Small intestine (tissue), 16 donors: ENCODE measurements at places on chromosomes 11 and 22.

DNA sequence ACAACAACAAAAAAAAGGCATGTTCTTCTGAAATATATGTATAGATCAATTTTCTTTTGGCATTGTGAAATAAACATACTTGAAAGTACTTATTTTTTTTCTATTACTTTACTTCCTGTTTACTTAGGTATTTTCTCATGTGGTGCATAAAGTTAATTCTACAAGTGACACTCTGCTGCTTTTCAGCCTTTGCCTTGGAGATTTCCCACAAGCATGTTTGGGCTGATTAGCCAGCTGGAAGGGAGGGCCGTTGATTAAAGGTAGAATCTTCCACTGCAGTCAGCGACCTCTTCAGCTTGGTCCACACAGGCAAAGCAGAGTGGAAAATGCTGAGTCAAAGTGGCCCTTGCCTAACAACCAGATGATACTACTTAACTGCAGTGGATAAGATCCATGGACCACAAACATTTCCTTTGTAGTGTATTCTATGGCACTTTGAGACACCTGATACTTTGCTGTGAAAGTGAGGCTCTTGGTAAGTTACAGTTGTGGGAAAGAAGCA is 176.0 kb downstream of the ARHGAP42 start:
- peak; percentile 18 for DNase-seq

DNA sequence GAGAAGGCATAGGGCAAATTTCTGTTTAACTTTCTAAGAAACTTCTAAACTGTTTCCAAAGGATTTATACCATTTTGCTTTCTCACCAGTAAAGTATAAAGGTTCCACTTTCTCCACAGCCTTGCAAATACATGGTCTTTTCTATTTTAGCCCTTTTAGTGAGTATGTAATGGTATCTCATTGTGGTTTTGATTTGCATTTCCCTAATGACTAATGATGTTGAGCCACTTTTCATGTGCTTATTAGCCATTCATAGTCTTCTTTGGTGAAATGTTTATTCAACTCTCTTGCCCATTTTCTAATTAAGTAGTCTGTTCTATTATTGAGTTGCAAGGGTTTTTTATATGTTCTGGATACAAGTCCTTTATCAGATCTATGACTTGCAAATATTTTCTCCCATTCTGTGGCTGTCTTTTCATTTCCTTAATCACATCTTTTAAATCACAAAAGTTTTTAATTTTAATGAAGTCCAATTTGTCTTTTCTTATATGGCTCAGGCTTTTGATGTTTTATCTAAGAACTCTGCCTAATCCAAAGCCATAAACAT is 83.8 kb upstream of the KCNQ1OT1 start:
- DNase-seq = no peak

GRCh38 chr22:37924386-37925065 is 18.4 kb downstream of the MICALL1 start:
- DNase-seq = no peak

DNA sequence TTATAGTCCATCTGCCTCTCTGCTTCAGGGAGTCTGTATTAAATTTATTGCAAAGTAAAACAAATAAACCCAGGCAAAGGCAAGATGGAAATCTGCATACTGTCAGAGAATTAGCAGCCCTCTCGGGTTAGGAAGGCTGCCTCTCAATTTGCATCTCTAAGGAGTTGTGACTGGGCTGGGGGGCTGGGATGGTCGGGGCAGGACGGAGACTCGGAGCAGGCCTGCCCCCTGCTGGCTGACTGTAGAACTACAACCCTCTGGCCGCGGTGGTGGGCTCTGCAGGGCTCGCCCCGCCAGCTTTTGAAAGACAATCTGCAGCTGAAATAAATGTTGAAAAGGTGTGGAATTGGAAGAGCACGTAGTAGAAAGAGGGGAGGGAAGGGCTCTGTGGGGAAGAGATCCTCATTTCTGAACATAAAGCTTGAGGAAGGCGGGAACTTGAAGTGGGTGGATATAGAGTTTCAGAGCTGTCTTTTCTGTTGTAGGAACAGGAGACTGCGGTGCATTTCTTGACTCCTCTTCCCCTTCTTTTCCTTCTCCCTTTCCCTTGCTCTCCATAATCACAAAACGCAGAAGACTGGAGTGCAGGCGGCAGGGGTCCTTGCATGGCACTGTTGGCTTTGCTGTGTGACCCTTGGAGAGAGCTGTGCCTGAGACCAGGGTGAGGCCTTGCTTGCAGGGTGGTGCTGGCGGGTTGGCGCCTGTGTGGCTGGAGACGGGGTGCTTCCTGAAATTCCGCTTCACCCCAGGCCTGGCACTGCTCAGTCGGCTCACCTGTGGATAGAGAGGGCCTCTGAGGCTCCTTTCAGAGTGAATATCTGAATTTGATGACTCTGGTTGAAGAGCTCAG is 22.6 kb upstream of the PKNOX2 start:
- peak; percentile 53 for DNase-seq

DNA sequence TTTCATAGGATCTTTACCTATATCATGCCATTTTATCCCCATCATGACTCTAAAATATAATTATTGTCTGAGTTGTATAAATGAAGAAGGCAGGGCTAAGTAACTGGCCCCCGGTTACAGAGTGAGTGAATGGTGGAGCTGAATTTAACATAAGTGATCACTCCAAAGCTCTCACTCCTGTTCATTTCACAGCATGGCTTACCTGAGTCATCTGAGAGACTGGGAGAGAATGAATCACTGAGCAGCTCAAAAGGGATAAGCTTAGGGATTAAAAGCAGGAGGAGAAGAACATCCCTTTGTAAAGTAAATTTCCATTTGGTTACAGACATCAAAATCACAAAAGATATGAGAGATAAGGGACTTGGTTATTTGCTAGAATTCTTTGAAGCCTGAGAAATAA is 294.0 kb upstream of the CTSC start:
- no peak for DNase-seq

- no peak for DNase-seq
These were observed 114.2 kb upstream of the NAV2 start for GRCh38 chr11:19598456-19598855.

DNA sequence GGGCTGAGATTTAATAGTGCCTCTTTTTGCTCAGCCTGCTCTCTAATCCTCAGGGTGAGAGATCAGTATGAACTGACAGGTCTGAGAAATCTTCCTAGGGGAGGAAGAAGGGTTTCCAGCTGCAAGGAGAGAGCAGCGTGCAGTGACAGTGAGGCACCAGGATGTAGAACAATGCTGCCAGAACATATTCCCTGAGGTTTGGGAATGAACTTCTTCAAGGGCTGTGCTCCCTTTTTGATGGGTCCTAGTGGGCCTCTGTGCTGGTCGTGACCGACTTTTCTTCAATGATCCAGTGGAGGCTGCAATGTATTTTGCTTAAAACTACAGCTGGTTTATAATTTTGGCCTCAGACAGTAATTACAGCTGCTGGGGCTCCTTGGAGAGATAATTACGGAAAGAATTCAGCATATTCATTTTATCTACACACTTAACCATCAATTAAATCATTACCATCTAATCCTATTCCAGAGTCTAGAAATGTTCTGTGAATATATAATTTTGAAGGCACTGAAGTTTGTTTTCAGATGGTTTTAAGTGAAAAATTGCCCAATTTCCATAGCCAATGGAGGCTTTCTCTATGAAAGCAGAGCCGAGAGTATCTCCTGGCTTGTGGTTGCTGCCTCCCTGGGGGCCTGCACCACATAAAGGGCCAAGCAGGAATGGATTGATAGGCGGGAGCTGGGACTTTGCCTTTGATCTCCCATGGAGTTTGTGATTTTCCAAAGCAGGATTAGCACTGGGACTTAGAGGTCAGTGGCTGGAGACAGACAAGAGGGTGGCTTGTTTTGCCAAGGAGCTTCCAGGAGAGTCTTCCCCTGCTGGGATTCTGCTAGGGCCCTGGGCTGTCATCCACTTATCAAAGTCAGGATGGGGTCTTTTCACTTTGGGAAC is 41.0 kb upstream of the OLFML1 start:
- no peak for DNase-seq

DNA sequence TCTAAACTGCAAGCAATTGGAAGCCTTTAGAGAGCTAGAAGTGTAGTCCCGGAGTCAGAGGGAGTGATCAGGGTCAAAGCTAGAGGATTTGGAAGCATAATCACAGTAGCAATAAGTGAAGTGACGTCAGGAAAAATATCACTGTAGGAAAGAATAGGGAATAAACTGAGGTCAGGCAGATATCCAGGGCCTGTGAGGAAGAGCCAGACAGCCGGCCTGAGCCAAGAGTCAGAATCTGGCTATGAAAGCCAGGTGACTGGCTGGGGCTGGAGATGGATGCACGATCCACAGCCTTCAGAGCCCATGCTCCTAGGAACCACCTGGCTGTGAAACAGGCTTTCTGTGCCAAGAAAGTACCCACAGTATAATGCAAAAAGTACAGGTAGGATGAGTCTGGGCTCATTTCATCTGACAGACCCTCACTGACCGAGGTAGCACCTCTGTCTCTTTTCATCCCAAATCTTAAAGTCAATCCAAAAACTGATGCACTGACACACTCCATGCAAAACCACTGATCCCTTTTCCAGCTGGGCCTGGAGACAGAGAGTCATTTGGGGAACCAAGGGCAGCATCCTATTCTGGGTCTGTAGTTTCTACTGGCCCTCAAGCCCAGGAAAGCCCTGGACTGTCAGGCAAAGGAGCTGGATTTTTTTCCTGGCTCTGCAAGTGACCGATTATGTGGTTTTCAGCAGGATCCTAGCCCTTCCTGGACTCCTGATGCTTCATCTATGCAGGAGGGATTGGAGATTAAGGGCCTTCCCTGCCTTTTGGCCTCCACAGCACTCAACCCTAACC is 21.3 kb downstream of the TRIM66 start:
- no peak for DNase-seq

DNA sequence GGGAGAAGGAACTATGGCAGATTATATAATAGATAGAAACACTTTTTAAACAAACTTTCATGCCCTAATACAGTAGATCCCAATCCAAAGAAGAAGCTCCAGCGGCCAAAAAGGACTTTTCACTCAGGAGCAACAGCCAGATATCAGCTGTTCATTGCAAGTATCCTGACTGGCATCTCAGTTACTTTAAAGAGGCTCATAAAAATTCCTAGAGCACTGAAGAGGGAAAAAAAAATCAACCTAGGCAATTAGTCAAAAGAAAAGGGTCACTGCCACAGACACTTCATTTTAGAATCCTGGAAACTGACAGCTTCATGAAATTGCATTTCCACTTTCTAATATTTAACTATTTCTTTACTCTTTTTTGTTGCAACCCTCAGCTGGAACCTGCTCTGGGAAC is 170.6 kb upstream of the SOX6 start:
- no peak for DNase-seq

DNA sequence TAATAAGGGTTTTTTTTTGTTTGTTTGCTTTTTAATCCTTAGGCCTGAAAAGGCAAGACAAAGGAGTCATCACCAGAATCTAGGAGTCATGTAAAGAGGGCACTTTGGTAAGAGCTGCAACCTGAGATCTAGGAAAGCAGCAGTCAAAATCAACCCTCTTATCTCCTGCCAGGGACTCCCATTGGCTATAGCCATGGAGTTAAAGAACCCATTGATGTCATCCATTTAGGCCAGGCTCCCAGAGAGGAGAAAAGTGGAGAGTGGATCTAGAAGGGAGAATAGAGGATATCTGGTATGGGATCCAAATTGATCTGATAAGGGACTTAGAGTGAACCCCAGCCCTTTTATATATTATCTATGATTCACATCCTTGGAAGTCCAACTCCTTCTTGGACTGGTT is 35.9 kb downstream of the ZNF215 start:
- DNase-seq = no peak

- DNase-seq = no peak
These were observed 686.5 kb downstream of the FAM181B start for GRCh38 chr11:82047200-82047599.

DNA sequence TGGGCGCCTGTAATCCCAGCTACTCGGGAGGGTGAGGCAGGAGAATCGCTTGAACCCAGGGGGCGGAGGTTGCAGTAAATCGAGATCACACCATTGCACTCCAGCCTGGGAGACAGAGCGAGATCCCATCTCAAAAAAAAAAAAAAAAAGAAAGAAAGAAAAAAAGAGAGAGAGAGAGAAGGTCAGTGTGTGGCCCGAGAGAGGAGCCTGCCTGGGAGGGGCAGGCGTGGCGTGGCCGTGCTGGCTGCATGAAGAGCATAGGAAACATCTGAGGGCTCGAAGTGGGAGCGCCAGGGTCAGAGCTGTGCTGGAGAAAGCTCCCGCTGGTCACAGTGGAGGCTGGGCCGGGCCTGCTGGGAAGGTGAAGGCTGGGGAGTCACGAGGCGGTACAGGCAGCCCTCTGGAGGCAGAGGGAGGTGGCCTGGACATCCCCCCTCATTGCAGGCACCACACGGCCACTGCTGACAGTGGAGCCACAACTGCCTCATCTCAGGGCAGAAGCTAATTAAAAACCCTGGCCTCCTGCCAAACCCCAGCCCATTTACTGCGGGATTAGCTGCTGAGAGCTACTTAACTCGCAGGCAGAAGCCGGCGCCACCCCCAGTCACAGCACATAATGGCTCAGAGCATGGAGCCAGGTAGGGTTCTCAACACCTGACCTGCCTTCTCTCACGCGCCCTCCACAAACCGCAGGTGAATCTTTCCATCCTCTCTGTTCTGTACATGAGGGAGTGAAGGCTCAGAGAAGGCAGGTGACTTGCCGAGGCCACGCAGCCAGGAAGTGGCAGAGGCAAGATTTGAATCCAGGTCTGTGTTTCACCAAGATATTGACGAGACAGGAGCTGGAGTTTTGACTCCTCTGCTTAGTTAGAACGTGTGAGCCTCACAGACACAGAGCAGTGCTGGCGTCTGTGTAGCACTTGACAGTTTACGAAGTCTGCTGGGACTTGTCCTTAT is 32.6 kb downstream of the NFAM1 start:
- DNase-seq = peak; percentile 27

DNA sequence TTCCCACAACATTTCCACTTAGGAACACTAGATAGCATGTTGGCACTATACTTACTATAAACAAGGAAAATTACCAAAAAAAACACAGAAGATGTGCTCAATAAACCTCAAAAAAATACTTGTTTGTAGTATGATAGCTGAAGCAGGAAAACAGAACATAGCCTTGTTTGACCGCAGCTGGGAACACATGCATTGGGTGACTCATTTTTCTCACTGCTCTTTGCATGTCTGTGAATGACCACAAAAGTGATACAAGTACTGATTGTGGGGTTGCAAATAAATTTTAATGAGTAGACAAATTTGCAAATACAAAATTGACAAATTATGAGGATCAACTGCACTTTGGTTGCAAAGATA is 22.8 kb upstream of the GUCY1A2 start:
- no peak for DNase-seq

- peak; percentile 91 for DNase-seq
These were observed 17.1 kb downstream of the MARK2 start for GRCh38 chr11:63855975-63856374.

GRCh38 chr22:38845004-38845740 is 1.3 kb upstream of the NPTXR start:
- DNase-seq = no peak

GRCh38 chr11:76673176-76674142 is 2.9 kb upstream of the LRRC32 start:
- DNase-seq = no peak

DNA sequence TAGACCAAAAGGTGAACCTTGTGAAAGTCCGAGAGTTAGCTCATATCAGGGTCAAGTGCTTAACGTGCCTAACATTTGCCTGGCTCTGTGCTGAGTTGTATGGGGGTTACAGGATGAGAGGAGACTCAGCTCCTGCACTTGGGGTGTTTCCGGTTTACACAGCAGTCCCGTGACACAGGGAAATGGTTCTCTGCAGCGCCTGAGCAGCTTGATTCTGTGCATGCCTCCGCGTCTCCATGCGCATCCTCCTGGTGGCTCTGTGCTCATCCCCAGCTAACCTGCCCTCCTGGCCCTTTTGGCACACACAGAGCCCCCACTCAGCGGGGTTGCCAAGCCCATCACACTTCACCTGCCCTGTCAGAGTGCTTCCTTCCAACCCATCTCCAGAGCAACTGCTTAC is 238.3 kb upstream of the TBCEL start:
- no peak for DNase-seq
